HS-5 (cell line): ENCODE measurements at places on chromosomes 6 and 20.

GRCh38 chr20:47429409-47429808 is 72.3 kb upstream of the NCOA3 start:
- no peak for DNase-seq

DNA sequence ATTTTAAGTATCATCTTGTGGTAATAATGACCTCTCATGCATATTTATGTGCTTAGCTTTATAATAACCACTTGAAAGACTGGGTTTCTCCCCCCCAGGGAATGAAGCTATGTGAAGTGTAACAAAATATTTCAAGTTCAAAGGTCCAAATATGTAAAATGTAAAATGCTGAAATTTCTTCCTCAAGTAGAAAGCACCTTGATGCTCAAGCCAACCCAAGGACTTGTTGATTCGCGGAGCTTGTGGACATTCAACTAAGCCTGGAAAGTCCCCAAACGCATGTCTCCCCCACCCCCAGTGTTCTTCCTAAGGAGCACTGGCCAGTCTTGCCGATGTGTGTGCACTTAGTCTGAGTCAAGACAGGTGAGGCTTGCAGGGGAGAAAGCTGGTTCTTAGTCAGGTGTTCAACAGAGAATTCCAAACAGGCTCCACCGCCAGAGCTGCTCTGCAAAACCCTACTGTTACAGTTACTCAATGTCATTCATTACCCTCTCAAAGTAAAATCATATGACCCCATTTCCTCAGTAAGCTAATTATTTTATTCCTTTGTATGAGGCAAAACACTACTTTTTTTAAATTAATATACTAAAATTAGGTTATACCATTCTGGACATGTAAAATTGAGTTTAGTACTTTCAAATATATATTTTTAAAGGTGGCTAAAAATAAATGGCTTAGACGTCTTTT is 46.9 kb upstream of the QKI start:
- no peak for DNase-seq

GRCh38 chr6:32472781-32473375 is 33.2 kb downstream of the HLA-DRA start:
- no peak for DNase-seq

GRCh38 chr6:73898599-73898998 is 202.6 kb downstream of the CD109 start:
- no peak for DNase-seq

- no peak for DNase-seq
These were observed 54.2 kb upstream of the MLIP start for GRCh38 chr6:54057058-54057457.
